Activated CD4-positive, alpha-beta T cell treated with anti-CD3 and anti-CD28 coated beads for 1 hour (primary cell): ENCODE measurements at places on chromosomes 16 and 17.

DNA sequence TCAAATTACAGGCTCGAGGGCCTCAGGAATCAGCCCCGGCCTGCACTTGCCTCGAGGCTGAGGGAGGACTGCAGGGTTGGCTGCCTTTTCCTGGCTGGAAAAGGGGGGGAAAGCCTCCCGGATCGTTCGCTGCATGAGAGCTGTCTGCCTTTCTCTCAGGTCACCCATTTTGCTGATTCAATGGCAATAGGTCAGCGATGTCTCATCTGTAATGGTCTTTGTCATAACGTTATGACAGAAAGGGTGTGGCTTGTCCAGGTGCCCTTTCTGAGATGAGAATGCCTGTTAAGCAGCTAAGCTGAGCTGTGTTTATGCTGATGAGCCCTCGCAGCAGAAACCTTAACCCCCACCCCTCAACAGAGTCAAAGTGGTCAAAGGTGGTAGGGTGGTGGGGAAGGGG is 81.8 kb downstream of the AKAP1 start:
- no peak for DNase-seq

DNA sequence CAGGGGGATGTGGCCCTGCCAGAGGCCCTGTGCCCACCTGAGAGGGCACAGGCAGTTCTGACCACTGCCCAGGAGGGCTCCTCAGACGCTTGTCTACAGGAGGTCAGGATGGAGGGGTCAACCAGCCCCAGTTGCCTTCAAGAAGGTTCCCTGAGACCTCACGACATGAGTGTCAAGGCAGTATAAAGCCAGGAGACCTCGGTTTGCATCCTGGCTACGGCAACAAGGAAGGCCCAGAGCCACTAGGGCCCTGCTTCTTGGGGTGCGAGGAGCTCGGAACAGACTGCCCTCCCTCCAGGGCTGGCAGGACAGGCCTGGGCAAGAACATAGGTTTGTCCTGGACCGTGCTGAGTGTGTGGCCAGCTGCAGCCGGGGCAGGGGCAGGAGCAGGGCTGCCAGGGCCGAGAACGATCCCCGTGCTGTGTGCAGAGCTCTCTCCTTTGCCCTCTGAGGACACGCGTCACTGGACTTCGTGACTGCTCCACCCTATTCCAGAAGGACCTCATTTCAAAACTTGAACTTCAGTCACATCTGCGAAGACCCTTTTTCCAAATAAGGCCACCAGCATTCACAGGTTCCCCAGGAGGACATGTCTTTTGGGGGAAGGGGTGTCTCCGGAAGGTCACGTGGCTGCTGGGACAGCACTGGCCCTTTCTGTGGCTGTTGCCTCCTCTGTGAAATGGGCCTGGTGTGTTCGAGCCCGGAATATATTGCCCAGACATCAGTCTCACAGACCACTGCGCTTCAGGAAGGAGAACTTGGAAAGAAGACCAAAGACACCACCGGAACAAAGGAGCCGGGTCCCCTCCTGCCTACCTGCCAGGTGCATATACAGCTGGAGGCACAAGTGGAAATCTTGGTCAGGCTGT is 27.7 kb downstream of the SLC7A5 start:
- no peak for DNase-seq

DNA sequence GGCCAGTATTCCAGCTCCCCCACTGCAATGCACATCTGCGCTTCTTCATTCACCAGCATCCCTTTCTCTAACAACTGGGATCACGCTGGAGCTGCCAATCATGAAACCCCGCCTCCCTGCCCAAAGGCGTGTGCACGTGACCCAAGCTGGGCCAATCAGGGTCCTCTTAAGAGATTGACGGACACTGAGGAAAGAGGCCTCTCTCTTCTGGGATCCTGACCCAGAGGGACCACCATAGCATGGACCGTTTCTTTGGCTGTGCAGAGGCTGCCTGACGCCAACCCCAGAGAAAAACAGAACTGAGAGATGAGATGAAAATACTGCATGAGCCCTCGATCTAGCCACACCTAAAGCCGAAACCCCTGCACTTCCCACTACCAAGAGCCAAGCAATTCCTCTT is 32.0 kb downstream of the COTL1 start:
- no peak for DNase-seq

GRCh38 chr17:63774141-63774968 is at the start of gene DDX42:
Gene DDX42, plus strand, starts transcription at chr17:63774170. Its CDS starts 12,880 bp downstream, at chr17:63787050.
- peak; percentile 86 for DNase-seq

GRCh38 chr17:80125656-80126448 is 21.1 kb downstream of the EIF4A3 start:
- no peak for DNase-seq
